ENCODE measurements at places on chromosomes 12 and 14.

- DNase-seq = no peak
Observed at GRCh38 chr12:19576506-19577280, 137.4 kb downstream of the AEBP2 start.

GRCh38 chr14:55977392-55978150, 140.6 kb upstream of the PELI2 start:
- no peak for DNase-seq

GRCh38 chr12:9951026-9951675, 19.0 kb upstream of the CLEC2A start:
- DNase-seq = no peak

DNA sequence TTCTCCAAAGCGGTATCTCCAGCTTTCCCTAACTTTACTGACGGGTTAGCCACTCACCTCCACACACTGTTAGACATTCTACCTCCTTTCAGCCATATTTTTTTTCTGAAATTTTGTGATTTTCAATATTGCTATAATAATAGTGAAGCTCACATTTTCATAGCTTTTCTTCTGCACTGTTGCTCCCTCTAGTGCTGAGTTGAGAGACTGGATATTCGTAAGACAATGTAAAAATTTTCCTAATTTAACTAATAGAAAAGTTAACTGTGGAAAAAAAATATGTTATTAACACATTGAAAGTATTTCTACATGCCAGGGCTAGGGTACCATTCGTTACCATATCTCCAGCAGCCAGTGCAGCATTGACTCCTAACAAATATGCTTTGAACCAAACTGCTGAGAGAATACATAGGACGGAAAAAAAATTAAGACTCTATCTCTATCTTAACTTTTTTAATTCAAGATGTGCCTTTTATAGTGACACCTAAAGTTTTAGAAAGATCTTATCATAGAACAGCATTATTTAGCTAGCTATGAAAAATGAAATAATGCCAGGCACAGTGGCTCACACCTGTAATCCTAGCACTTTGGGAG, 48.7 kb upstream of the ABCC9 start:
- no peak for DNase-seq

- no peak for DNase-seq
Observed at GRCh38 chr12:18057051-18057450, 32.9 kb downstream of the RERGL start.

DNA sequence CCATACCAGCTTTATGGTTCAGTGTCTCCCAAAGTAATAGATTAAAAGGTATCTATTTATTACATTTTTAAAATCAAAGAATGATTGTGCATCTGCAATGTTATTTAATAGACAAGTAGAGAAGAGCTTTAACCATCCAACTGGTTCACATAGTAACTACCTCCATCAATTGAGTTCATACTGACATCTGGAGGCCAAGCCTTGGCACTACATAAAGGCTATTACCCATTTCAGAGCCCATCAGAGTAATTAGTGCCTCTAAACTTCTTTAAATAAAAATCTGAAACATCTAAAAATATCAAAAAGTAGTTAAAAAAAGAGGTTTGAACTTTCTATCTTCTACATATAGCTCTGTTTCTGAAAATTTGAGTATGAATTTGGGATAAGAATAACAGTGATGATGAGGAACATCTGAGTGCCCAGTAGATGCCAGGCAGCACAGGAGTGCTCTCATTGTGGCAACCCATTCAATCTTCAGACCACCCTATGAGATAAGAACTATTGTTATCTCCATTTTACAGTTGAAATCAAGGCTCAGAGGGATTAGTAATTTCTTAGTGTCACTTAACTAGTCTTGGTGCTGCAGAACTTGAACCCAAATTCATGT, 132.9 kb upstream of the DAAM1 start:
- no peak for DNase-seq

DNA sequence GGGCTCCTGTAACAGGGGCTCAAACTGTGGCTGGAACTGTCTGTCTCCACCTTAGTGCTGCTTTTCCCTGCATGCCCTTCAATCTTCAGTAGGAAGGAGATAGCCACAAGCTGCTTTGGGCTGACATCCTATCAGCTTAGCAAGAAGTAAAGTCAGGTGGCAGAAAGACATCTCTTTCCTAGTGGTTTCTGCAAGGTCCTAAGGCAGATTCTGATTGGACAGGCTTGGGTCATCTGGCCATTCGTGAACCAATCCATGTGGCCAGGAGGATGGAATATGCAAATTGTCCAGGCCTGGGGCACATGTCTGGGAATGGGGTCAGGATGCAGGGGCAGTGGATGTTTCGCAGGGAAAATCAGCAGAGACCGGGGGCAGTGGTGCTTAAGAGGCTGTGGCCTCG, 5.2 kb downstream of the RITA1 start:
- DNase-seq = no peak

Measured in stimulated activated CD8-positive, alpha-beta memory T cell treated with anti-CD3 and anti-CD28 coated beads, Interleukin-2, amount 100 ng/mL, for 1 hour (primary cell).